CD4-positive, CD25-positive, alpha-beta regulatory T cell (primary cell): ENCODE measurements at places on chromosomes 11 and 22. TPM values are rescaled to one million over a fixed set of nuclear protein-coding genes. Genes with fewer than 3 reads are reported as not detected.

FGF19 gene
- total RNA-seq = not detected

BTG4 gene
- not detected for total RNA-seq

NOX4 gene
- not detected for total RNA-seq

GRAP2 gene
- 160 TPM for total RNA-seq

PTPRCAP gene
- total RNA-seq = 291 TPM

USP2 gene
- total RNA-seq = 1.6 TPM

KLHL35 gene
- 0.47 TPM for total RNA-seq

PANX3 gene
- not detected for total RNA-seq

- no peak for DNase-seq
These were observed 68.7 kb downstream of the CCDC81 start for GRCh38 chr11:86443415-86443814.

- DNase-seq = no peak
These were observed 23.4 kb downstream of the CLPB start for GRCh38 chr11:72410956-72411355.

GRCh38 chr11:19407677-19408270 lies 167.0 kb upstream of the E2F8 start:
- DNase-seq = no peak

DNA sequence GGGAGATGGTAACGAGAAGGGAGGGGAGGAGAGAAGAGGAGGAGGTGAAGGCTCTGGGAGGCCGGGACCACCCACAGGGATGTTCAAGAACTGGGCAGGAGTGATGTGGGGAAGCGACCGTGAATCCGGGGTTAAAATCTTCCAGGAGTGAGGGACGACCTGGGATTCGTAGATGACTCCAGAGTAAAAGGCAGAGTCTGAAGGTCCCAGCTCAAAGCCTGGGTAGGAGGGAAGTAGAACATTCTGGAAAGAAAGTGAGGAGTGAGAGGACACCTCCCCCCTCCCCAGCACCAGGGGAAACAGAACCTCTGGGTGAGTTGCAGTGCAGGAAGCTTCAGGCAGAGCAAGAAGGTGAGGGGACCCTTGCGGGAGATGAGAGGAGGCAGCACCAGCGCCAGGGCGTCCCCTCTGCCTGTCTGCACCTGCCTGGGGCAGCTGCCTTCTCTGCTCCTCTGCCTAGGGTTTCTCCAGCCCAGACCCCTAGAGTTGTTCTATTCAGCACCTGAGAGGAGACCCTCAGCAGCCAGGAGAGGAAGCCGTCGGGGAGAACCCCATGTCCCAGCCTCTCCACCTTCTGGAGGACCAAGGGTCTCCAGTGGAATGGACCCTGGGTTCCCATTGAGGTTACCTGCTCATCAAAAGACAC lies 49.7 kb downstream of the LINC01488 start:
- DNase-seq = no peak

DNA sequence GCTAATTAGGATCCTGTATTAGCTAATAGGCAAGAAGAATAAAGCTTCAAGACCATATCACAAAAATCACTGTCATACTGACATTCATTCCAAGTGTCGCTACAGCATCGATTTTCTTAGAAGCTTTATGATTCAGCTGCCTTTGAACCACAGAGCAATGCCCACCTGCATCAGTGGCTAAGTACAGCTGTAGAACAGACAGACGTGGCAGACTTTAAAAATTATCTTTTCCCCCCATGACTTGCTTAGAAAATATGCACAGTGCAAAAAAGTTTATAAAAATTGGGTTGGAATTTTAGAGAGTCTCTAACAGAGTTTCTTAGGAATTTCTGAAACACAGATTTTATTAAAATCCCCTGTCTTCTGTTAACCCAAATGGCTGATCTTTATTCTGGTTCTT lies 120.8 kb downstream of the CADM1 start:
- no peak for DNase-seq

DNA sequence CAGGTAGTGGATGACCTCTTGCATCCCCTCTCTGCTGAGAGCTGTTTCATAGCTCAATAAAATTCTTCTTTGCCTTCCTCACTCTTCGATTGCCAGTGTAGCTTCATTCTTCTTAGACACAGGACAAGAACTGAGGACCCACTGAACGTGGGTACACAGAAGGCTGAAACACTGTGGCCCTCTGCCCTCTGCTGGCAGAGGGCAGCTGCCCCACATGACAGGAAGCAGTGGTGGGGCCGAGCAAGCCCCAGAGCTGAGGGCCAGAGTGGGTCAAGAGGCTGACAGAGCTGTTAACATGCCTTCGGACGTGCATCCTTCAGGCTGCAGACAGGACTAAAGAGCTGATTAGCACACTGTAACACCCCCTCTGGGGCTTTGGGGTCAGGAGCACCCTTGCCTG lies 15.6 kb downstream of the SMC1B start:
- no peak for DNase-seq
